ENCODE measurements at places on chromosomes 3 and 15.

DNA sequence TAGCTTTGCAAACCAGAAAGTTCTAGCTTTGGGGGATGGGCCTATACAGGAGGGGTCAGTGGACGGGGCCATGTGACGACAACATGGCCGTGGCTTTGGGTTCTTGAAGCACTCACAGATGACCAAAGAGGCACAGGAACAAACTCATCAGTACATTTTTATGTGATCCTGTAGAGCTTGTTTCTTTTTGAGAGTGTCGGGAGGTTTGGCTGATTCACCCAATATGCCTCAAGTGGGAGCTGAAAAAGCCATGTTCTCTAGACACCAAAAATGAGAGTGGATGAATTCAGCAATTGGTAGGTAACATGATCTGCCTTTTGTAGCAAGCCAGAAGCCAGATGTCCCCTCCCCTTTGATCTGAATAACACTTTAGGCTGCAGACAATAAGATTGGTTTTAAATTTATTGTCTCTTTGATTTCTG, 30.1 kb downstream of the GREM1 start:
- DNase-seq = no peak

DNA sequence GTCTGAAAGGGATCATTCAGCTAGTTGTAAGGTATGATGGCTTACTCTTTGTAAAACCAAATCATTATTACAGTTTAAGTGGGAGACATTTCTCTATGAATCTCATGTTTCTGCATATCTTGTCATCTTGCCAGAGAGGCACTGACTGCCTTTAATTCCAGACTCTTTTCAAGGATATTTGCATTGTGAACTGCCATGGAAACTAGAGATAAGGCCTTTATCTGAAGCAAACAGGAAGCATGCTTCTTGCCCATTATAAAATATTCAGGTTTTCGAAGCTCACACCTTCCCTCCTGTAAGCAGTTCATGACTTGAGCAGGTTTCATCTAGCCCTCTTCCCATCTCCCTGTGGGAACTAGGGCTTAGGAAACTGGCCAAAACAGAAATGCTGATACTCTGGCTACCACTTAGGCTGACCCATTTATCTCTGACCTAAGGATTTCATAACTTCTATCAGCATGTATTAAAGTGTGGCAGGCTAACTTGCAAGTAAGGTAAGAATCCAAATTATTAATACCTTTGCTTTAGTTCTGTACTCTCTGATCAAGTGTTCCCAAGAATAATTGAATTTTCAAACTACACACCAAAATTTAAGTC, 326.6 kb upstream of the ALCAM start:
- DNase-seq = no peak

GRCh38 chr15:70532531-70533186, 230.7 kb downstream of the UACA start:
- DNase-seq = no peak

- peak; percentile 61 for DNase-seq
Measured at GRCh38 chr15:50116477-50116876, 2.6 kb downstream of the ATP8B4 start.

GRCh38 chr15:39034816-39035215, 470.2 kb upstream of the RASGRP1 start:
- no peak for DNase-seq

- no peak for DNase-seq
Measured at GRCh38 chr15:100060276-100060926, 281.4 kb downstream of the ADAMTS17 start.

DNA sequence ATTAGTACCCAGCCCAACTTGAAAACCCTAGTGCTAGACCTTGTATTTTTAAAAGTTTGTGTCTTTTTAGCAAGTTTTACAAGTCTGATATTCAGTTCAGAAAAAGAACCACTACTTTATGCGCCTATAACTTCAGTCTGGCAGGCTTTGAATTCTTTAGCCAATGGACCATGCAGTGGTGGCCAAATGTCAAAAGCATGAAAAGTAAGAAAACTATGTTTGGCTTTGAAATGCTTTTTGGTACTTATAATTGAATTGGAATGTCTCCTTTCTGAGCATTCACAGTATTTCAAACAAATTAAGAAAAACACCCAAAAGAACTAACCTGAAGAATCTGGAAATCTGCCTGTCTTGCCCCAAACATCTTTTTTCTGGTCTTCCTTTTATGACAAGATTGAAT, 12.8 kb downstream of the WDR48 start:
- no peak for DNase-seq

DNA sequence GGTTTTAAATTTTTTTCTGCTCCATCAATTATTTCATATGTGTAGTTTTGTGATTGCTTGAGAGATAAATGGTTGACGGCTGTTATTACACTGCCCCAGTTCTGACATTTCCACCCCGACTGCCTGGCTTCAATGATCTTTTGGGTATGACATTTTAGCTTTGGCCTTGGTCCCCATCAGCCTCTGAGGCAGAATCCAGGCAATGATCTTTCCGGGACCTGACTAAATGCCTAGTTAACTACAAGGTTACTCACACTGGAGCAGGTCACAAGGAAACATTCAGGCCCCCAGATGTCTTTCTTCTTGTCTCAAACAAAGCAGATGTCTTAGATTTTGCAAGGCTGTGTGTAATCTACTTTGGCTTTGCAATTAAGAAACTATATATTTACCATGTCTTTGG, 61.1 kb upstream of the TMCO5A start:
- DNase-seq = no peak
